ENCODE measurements at places on chromosomes 3 and 15.

DNA sequence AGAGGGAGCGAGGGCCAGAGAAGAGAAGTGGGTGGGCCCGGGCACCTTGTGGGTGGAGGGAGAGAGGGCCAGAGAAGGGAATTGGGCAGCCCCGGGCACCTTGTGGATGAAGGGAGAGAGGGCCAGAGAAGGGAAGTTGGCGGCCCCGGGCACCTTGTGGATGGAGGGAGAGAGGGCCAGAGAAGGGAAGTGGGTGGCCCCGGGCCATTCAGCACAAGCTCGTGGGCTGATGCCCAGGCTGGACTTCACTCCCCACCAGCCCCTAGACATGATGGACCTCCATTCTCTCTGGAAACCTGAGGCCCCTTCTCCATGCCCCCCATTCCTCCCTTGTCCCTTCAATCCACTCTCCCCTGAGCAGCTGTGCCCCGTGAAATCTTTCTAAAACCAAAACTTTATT lies 15.8 kb downstream of the DUSP7 start:
- DNase-seq, result no peak

DNA sequence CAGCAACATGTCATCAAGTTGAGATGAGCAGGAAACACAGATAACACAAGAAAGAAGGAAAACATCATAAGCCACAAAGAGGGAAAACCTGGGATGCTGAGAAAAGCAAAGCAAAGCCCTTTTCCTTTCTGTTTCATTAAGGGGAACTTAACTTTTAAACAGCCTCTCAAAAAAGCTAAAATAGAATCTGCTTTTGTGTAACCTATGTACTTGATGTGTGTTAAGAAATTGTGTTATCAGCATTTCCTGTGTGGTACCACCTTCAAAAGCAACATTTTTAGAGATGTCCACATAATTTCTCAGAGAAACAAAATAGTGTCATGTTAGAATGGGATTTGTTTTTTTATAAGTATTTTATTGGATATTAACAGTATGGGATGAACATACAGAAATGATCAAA lies 206.2 kb downstream of the IL20RB start:
- no peak for DNase-seq

GRCh38 chr15:80866936-80867335 lies 87.8 kb downstream of the CEMIP start:
- DNase-seq, result no peak

GRCh38 chr3:33717616-33717865 lies 513 bp downstream of the CLASP2 start:
- no peak for DNase-seq

DNA sequence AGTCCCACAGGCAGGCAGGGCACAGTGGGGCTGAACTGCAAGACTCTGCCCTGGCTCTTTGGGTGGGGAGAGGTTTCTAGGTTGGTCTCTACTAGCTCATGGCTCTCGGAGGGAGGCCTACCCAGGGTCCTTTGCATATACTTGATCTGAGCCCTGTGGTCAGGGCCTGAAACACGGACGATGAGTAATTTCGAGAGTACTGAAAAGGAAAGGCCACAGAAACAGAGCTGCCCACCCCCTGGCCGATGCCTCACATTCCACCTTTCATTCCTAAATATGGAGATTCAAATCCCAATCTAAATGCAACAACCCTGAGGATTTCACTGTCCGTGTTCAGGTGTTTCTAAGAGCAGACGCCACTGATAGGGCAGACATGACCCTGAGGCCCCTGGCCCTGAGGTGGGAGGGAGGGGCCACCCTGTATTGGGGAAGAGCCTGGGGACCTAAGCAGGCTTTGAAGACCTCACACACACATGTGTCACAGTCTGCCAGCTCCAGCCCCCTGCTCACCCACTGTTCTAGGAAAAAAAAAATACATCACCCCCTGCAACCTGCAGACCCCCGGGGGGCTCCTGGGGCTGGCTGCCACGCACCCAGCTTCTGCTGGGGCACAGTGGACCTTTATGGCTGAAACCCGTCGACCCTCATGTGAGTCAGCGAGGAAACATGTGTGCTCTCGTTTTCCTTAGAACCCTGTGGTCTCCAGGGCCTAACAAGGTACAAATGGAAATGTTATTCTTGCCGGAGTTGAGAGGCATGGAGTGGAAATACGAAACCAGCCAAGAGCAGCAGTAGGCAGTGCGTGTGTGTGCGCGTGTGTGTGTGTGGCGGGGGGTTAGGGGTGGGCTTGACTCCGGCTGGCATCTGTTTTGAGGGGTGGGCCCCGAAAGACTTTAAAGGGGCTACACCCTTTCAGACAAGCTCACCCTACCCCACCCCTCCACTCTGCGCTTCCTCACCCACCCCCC lies 112.7 kb downstream of the CHSY1 start:
- DNase-seq, result no peak

DNA sequence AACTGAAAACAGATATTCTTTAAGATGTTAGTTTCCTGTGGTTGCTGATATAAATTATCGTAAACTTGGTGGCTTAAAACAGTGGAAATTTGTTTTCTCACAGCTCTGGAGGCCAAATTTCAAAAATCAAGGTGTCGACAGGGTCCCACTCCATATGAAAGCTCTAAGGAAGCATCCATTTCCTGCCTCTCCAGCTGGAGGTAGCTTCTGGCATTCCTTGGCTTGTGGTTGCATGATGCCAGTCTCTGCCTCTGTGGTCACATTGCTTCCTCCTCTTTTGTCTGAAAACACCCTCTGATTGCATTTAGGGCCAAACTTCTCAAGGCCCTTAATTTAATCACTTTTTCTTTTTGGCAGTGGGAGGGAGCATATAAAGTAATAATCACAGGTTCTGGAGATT lies 96.8 kb downstream of the PPM1L start:
- DNase-seq, result no peak

DNA sequence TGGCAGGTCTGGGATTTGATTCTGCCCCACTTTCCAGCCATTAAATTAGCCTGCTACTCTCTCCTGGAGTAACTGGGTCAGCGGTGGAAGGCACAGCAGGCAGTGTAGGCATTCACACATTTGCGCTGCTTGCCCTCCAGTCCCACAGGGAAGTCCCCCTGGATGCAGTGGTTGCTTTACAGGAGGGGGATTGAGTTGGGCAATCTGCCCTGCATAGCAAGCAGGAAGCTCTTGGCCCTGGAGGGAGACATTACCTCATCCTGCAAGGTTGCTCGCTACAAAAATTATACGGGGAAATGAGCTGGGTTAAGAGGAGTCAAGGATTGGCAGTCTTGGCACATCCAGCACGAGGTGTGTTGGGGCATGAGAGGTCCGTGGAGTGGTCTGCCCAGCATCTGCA lies 14.8 kb downstream of the MCM2 start:
- no peak for DNase-seq

Measured in WERI-Rb-1 (cell line).